ENCODE measurements at places on chromosomes 6 and 20.

DNA sequence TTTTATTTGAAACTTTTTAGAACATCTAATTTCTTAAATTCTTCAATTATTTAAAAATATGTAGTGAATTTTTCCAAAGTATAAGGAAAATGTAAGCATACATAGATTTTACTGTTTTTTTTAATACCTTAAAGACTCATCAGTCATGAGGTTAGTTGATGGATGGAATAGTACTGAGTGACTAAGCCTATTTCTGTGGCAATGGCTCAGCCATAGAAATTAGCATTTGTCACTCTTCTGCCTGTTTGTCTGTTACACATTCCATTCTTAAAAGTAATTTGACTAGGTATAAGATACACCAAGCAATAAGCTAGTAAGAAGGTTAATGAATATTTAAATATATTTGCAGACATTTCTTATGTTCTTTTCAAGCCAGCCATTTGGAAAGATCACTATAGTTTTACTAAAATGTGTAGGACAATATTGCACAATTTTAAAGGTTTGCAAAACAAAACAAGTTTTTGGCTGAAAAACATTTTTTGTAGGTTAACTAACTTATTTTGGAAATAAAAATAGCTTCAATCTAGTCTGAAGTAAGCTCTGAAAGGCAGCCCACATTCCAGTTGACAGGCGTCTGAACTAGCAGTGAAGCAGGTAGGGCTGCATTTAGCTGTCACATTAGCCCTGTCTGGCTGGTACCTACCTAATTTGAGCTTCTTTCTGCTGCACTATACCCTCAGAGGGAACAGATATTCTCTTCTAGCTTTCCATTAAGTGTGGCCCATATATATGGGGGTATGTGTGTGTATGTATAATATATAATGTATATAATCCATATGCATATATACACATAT, 385.7 kb downstream of the GRIK2 start:
- DNase-seq, result no peak

DNA sequence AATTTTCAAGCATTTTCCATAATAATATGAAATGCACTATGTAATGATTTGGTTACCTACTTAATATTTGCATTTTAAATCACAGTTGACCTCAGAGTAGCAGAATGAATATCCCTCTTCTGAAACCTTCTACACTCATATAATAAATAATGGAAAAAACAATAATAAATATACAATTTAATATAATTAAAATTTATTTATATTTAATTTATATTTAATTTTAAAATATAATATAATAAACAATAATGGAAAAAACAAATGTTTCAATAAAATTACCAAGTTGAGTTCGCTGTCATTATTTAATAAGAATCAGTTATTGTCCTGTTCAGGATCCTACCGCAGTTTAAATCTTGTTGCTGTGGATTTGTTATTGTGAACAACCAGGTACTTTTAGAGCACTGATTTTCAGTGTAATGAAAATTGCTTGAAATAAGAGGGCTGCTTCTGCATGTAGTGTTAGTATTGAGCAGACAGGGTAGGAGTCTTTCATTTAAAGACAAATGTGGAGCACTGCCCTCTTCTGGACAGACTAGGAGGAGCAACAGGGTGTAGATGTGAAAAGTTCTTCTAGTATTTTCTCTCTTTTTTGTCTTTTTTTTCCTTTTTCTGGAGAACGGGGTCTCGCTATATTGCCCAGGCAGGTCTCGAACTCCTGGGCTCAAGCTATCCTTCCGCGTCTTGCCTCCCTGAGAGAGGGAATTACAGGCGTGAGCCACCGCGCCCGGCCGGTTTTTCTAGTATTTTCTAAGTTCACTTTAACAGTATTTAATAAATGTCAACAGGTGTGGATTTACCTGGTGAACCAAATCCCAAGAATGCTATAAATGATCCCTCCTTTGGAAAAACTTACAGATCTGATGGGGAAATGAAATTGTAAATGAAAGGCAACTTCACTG, 13.6 kb downstream of the TRAPPC3L start:
- no peak for DNase-seq

DNA sequence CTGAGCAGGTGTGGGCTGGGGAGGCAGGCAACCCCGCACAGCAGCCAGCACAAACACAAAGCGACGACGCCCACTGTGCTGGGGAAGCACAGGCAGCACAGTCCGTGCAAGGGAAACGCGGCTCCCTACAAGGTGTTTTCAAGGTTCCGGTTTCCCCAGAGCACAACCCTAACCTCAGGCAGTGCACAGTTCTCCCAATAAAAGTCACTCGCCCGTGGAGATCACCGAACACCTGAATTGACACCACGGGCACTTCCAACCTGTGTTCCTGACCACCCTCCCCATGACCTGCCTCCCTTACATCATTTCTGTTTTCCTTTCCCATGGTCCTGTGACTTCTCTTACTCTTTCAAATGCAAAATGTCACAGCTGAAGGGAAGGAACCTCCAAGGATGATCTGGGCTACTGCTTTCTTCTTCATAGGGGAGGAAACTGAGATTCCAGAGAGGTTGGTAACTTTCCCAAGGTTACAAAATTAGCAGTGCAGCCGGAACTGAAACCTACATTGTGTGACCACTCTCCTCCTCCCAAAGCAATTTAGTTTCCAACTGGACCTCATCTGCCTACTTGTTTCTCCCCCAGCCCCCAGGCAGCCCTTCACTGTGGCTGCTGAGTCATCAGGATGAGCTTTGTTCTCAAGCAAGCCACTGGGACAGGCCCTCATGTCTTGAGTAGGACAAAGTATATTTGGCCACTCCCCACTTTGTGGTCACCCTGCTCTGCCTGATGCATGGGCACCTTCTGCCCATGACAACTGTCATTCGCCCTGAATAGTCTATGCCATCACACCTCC, 125.3 kb downstream of the ATXN1 start:
- DNase-seq, result no peak

DNA sequence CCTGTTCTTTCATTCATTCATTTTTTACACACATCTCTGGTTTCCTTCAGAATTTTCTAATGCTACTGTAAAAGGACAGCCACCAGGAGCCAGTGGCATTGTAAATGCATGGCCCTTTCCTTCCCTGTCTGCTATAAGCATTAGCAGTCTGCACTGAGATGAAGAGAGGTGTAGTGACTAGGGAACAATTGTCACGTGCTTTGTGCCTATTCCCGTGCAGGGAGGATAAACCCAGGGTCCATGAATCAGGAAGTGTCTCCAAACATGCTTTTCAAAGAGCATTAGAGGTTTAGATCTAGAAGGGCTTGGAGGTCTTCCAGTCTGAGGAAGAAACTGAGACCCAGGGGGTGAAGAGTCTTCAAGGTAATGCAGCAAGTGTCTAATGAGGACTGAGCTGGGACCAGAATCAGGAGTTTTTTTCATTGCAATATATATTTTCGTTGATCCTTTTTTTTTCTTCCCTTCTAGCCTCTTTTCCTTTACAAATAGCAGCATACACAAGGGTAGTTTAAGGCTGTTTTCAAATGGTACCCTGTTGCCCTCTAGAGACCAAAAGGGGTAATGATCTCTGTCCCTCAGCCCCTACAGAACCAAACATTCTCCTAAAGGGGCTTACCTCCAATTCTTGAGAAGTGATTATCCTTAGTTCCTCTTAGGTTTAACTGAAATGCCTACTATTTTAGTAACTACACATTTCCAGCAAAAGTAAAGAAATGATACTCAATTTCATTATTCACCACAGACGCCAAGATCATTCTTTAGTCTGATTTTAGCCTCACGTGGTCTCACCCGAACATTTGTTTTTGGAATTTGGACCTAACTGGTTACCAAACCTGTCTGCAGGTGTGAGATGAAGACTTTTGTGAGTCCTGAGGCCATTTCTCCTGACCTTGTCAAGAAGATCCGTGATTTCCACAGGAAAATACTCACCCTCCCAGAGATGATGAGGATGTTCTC, 6.6 kb downstream of the TRIM15 start:
- peak; percentile 7 for DNase-seq

GRCh38 chr6:64539917-64540316, 904.3 kb downstream of the PHF3 start:
- no peak for DNase-seq

DNA sequence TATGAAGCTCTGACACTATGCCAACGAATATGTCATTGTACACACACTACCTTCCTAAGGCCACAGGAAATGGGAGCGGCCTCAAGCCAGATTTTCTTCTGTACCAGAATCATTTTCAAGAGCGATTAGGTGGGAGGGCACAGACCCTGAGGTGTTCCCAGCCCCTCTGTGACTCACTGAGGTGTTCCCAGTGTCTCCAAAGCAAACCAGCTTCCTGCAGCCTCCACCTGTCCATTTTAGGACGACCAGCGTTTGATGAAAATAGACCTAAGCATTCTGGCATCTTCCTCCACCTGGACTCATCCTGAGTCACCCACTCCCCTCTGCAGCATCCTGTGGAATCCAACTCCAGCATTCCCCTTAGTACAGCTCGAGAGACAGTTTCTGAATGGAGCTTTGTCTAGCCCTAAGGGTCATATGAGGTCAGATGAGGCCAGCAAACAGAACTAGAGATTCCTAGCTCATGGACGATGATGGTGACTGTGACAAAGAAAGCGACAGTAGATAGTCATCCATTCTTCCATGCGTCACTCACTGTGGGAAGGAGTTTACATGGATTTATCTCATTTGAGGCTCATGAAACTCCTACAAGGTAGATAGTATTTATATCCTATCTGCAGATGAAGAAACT, 203.4 kb downstream of the PTPRT start:
- DNase-seq, result no peak

- DNase-seq, result no peak
Measured at GRCh38 chr20:57987659-57988058, 240.8 kb downstream of the ANKRD60 start.

DNA sequence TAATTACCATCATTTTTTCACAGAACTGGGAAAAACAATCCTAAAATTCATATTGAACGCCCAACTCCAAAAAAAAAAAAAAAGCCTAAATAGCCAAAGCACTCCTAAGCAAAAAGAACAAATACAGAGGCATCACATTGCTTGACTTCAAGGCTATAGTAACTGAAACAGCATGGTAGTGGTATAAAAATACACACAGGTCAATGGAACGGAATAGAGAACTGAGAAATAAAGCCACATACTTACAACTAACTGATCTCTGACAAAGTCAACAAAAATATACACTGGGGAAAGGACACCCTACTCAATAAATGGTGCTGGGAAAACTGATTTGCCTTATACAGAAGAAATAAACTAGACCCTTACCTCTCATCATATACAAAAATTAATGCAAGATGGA, 89.6 kb downstream of the MRAP2 start:
- DNase-seq, result no peak

- no peak for DNase-seq
Measured at GRCh38 chr20:63475209-63475608, 2.8 kb upstream of the KCNQ2 start.

GRCh38 chr6:55822815-55823214, 52.6 kb downstream of the BMP5 start:
- DNase-seq, result no peak

GRCh38 chr6:3928111-3928510, 78.9 kb downstream of the FAM50B start:
- no peak for DNase-seq

- DNase-seq, result no peak
Measured at GRCh38 chr20:31870726-31871617, 538 bp downstream of the TTLL9 start.

DNA sequence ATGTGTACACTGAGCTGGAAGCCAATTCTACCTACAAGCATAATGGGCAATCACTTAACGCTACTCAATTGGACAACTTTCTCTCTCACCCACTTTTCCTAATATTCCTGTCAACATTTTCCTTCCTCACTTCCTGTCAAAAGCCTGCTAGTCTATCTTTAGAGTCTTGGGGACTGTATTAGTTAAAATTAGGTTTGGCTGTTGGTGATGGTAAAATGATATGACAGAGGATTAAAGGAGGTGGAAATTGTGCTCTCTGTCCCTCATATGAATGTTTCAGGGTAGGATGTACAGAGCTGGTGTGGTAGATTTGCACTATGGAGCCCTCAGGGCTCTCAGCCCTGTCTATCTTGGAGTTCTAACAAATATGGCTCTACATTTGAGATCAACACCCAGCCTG, 129.7 kb downstream of the CEP57L1 start:
- DNase-seq, result no peak
